Naive thymus-derived CD8-positive, alpha-beta T cell (primary cell): ENCODE measurements at places on chromosomes 2 and 18.

- no peak for DNase-seq
Observed at GRCh38 chr18:2954869-2955645, 57.9 kb downstream of the LPIN2 start.

GRCh38 chr2:168241746-168242145 is 5.6 kb downstream of the STK39 start:
- no peak for DNase-seq

- no peak for DNase-seq
Observed at GRCh38 chr18:78898066-78898465, 81.6 kb upstream of the SALL3 start.

DNA sequence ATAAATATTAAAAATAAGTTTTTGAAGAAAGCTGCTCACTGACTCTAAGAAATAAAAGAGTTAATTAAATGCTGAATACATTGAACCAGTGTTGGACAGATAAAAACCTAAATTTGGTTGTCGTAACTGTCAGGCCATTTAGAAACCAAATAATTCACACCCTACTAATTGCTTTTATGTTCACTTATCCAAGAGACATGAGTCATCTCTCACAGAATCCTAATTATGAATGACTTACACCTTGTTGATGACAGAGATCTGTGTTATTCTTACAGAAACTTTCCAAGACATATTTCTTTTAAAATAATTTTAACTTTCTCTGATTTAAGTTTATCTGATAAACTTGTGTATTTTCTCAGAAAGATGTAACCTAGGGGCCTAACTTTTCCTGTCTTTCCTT is 250.7 kb downstream of the IKZF2 start:
- no peak for DNase-seq

GRCh38 chr2:10372862-10373240 is 70.1 kb downstream of the HPCAL1 start:
- DNase-seq, result no peak

DNA sequence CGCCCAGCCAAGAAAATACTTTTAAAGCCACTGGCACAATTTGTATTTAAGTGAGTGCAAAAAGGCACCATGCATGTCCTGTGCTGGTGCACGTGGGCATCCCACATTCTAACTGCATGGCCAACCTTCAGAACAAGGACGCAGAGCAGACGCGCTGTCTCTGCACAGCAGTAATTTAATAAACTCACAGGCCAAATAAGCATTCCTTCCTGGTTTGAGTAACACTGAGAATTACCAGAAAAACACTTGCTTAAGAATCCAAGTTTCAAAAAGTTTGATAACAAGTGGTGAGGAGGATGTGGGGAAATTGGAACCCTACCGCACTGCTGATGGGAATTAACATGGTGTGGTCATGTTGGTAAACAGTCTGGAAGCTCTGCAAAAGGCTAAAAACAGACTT is 38.7 kb downstream of the RPL31 start:
- no peak for DNase-seq

GRCh38 chr2:129769185-129769991 is 210.1 kb upstream of the RAB6C start:
- no peak for DNase-seq

DNA sequence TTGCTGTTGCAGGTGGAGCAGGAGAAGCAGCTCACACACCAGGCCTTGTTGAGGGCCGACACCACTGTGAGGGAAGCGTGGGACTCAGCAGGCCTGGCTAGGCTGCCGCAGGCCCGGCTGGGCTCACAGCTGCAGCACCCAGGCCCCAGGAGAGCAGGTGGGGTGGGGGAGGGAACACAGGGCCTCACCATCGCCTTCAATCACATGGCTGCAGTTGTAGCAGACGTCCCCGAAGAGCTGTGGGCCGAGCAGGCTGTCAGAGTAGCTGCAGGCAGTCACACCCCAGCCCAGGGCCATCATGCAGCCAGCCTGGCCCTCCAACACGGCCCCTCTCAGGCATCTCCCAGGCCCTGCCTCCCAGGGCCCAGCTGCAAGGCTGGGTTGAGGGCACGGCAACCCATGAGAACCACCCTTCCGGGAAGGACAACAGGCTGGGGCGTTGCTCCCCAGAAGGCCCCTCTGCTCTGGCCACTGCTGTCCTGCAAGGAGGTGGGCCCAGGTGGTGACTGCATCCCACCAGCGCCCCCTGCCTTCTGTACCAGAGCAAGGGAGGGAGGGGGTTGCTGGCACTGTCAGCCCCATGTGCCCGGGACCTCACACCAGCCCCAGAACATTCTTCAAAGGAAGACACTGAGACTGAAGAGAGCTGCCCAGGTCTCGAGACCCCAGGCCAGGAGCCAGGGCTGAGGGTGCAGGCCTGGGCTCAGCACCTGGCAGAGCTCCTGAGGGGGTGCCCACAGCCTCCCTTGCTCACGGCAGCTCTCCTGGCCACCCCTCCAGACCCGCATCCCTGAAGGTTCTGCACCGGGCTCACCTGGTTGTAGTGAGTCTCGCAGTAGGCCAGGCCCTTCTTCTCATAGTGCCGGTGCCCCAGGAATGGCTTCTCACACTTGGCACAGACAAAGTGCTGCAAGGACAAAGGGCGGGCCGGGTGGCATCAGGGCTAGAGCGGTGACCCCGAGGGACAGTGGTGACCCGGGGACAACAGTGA is 5.6 kb upstream of the GPR17 start:
- DNase-seq, result peak; percentile 31

GRCh38 chr2:36461039-36461681 is 105.6 kb downstream of the CRIM1 start:
- no peak for DNase-seq

DNA sequence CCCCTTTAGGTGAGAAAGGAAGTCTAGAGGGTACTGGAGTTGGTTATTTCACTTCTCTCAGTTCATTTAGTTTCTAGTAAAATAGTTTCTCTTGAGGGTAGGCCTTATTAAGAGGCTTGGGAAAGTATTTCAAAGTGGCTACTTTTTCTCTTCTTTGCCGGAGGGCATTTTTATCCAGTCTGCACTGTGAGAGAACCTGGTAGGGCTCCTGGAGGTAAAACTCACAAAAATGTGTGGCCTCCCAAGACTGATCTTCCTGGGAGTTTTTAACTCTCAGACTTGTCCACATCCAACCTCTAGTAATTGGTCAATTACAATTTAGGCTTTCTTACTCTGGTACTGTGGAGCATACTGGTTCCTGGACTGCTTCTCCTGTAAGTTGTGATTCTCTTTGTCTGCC is 28.0 kb downstream of the EHBP1 start:
- no peak for DNase-seq

GRCh38 chr2:207394812-207395534 is 134.8 kb upstream of the CREB1 start:
- no peak for DNase-seq

DNA sequence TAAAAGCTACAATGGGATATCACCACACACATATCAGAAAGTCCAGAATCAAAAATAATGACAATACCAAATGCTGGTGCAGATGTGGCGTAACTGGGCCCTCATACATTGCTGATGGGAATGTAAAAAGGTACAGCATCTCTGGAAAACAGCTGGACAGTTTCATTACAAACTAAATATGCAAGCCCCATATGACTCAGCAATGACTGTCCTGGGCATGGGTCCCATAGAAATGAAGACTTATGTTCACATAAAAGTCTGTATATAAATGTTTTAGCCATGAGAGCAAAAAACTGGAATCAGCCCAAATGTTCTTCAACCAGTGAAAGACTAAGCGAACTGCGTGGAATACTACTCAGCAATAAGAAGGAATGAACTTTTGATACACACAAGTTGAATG is 56.7 kb downstream of the ALPK2 start:
- DNase-seq, result no peak

- no peak for DNase-seq
Observed at GRCh38 chr2:74746480-74746879, 87.4 kb upstream of the HK2 start.

GRCh38 chr2:234405462-234405861 is 91.4 kb downstream of the ARL4C start:
- DNase-seq, result no peak

- no peak for DNase-seq
Observed at GRCh38 chr2:66574701-66575624, 140.0 kb downstream of the MEIS1 start.

DNA sequence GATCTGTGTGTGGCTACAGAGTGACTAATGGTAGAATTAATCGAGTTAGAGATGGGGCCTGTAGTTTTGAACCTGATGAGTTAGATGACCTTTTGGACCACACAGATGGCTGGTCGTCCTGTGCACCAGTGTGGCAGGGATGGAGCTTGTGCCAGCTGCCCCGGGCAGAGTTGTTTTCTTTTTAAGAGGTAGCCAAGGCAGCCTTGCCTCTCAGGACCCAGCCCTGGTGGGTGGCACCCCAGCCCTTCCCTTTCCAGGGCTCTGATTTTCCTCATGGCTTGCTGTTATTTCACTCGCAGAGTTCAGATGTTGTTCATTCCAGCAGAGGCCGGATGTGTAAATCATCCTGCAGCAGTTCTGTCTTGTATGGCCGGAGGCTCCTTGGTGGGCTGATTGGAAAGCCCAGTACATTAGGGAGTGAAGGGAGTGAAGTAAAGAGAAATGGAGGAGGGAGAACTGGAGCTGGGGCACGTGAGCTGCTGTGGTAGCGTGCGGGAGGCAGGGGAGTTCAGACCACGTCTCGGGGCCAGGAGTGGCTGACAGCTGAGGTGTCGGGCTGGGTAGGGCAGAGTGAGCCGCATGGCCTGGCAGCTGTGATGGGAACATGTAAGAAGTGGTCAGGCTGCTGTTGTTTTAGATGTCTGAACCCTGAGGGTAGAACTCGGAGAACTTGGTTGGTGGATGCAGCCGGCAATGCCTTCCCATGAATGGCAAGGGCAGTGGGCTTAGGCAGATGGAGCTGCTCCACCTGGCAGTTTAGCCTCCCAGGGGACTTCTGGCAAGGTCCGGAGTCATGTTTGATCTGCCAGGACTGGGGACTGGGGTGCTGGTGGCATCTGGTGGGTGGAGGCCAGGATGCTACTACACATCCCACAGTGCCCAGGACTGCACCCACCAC is 28.8 kb downstream of the ASAP2 start:
- no peak for DNase-seq

GRCh38 chr2:118803012-118803411 is 44.4 kb downstream of the EN1 start:
- no peak for DNase-seq

DNA sequence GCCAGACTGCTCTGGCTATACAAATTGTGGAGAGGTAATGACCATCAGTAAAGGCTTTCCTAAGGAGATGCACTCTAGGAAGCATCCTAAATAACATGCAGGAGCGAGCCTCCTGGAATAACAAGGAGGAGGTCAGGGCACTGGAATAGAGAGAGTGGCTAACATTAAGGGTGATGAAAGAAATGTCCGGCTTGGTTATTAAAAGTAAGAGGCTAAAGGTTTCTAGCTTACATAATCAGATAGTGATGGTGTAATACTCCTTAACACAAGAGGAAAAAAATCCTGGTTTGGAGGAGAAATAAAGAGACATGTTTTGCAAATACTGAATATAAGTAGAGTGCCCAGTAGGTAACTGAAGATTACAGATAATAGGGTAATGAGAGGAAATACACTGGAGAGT is 365.7 kb downstream of the ZEB2 start:
- DNase-seq, result no peak

DNA sequence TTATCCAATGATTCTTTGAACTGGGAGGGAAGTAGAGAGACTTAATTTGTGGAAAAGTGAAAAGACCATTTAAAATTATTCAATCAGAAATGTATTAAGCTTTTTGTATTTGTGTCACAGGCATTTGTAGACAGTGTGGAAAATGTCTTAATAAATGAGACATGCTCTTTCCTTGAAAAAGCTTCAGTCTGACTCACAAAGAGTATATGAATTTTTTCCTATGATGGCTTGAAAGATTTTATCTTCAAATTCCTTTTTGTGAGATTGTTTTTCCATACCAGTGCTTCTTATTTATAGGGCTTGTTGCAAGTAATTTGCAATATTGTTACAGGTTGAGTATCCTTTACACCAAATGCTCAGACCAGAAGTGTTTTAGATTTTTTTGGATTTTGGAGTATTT is 39.5 kb downstream of the STON1 start:
- no peak for DNase-seq

DNA sequence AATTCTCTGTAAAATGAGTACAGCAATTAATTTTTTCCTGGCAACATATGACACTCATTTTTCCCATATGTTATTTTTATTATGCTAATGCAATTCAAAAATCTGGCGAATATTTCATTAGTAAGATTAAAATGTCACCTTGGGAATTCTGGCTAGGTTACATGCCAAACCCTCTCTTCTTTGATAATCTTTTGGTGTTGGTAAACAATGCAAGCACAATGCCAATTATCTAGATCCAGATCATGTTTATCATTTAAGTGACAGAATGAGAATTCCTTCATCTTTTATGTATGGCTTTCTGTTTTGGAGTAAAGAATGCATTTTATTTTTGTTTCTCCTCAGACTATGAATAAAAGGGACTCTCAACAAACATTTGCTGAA is 33.7 kb downstream of the GPR75 start:
- no peak for DNase-seq

- no peak for DNase-seq
Observed at GRCh38 chr2:159573846-159574606, 42.3 kb downstream of the BAZ2B start.

DNA sequence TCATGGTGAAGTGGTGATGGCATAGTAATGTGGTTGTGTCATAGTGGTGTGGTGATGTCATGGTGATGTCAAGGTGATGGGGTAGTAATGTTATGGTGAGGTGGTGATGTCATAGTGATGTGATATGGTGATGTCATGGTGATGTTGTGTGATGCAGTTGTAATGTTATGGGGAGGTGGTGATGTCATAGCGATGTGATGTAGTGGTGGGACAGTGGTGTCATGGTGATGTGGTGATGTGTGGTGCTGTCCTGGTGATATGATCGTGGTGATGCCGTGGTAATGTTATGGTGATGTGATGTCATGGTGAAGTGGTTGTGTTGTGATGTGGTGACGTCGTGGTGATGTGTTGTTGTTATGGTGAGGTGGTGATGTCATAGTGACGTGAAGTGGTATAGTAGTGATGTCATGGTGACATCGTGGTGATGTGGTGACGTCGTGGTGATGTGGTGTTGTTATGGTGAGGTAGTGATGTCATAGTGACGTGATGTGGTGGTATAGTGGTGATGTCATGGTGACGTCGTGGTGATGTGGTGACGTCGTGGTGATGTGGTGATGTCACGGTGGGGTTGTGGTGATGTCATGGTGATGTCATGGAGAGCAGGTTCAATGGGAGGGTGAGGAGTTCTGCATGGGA is 242.7 kb upstream of the MYT1L start:
- no peak for DNase-seq

GRCh38 chr2:218033590-218034496 is 31.0 kb upstream of the TNS1 start:
- no peak for DNase-seq

DNA sequence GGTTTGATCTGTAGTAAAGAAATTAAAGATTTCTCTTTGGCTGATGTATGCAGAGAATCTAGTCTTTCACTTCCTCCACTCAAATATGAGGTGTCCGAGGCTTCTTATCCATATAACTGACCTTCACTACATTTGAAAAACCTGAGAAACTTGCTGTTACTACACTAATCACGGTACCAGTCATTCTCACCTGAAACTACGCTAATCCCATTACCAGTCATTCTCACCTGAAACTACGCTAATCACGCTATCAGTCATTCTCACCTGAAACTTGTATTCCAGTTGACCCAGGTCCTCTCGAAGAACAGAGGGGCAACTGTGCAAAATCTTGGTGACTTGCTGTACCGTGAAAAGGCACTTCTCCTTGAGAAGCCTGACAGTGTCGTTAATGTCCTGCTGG is 5.1 kb downstream of the MTERF4 start:
- no peak for DNase-seq

- no peak for DNase-seq
Observed at GRCh38 chr2:15912203-15912602, 28.1 kb upstream of the MYCN start.

GRCh38 chr2:10278029-10278762 is 24.5 kb upstream of the HPCAL1 start:
- no peak for DNase-seq
